ENCODE measurements at places on chromosomes 3 and 15.

- DNase-seq = no peak
These were observed 231.9 kb downstream of the NSUN3 start for GRCh38 chr3:94294806-94295205.

DNA sequence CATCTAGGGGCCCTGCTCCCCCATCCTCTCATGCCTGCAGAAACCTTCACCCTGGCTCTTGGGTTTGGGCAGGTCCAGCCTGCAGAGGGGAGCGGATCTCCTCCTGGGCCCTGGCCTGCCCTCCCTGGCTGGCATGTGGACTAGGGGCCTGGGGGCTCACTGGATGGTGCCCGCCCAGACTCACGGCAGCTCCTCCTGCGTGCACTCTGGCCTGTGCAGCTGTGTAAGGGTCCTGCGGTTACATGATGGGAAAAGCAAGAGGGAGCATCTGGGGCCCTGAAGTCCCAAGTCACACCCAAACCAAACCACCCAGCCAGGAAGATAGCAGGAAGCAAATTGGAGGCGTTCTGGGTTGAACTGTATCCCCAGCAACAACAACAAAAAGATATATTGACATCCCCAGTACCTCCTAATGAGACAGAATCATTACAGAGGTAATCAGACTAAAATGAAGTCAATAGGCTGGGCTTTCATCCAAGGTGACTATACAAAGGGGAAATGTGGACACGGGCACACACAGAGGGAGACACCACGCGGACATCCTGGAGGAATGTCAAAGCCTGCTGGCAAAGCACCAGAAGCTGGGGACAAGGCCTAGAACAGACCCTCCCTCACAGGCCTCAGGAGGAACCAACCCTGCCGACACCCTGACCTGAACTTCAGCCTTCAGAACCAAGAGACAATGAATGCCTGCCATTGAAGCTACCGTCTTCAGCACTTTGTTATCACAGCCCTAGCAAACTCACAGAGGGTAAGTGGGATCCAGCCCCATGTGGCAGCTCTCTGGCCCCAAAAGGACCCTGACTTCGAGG lies 10.4 kb upstream of the CLK3 start:
- no peak for DNase-seq

DNA sequence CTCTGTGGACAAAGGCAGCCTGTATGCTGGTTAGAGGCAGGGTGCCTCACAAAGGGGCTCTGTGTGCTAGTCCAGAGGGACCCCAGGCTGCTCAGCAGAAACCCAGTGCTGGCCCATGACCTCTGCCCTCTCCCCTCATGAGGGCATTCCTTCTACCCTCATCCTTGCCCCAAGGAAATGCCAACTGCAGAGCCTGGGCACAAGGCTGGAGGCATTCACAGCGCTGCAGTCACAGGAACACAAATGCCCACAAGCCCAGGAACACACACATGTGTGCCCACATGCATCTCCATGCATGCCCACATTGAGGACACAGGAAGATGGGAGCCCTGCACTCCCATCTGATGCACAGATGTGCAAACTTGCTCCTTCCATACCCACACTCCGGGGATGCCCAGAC lies 3.8 kb downstream of the INKA1 start:
- DNase-seq = no peak

DNA sequence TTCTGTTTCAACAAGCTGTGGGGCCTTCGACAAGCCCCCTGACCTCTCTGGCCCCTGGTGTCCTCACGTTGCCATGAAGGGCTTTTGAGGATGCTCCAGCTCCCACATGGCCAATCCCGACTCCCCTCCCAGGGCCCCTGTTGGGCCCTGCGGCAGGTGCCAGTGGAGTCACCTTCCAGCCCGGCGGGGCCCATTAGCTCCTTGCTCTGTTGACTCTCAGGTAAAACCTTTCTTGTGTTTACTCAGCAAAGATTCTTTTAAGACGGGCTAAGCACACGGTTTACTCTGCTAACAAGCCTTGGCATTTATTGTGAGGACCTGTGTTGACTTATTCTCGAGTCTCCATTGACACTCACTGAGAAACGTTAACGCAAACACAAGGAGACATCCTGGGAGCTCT lies 15.0 kb downstream of the RPLP1 start:
- no peak for DNase-seq

- no peak for DNase-seq
These were observed 971 bp downstream of the CPOX start for GRCh38 chr3:98592345-98592935.
